ENCODE measurements at places on chromosomes 5 and 9. TPM values are rescaled to one million over a fixed set of nuclear protein-coding genes. Genes with fewer than 3 reads are reported as not detected.

RASGEF1C gene
- total RNA-seq, result 4.2 TPM

GLRA1 gene
- total RNA-seq, result not detected

CEL gene
- not detected for total RNA-seq

GPR151 gene
- total RNA-seq, result not detected

GDF9 gene
- 0.33 TPM for total RNA-seq

ADCY2 gene
- total RNA-seq, result 9.5 TPM

LRRC26 gene
- not detected for total RNA-seq

ZCCHC7 gene
- 22.2 TPM for total RNA-seq

OR13C9 gene
- total RNA-seq, result not detected

ACTL7A gene
- total RNA-seq, result not detected

SLC4A9 gene
- total RNA-seq, result not detected

LHX2 gene
- not detected for total RNA-seq

BHMT2 gene
- 37.5 TPM for total RNA-seq

PCDHGA1 gene
- total RNA-seq, result 1.1 TPM

PCDHGA3 gene
- 2.5 TPM for total RNA-seq

HTR1A gene
- not detected for total RNA-seq

SLC31A1 gene
- 7.1 TPM for total RNA-seq

PCSK5 gene
- 8.4 TPM for total RNA-seq

SPINK6 gene
- not detected for total RNA-seq

ZNF366 gene
- 2.2 TPM for total RNA-seq

DND1 gene
- not detected for total RNA-seq

IL33 gene
- 53.2 TPM for total RNA-seq

APBB3 gene
- 24.4 TPM for total RNA-seq

SCGB3A1 gene
- total RNA-seq, result not detected

FGD3 gene
- total RNA-seq, result 3.7 TPM

FOXD4L3 gene
- not detected for total RNA-seq

SLC24A2 gene
- 0.36 TPM for total RNA-seq

GDNF gene
- 4.2 TPM for total RNA-seq

B4GALT1 gene
- 25.5 TPM for total RNA-seq

ANKRD20A1 gene
- 1.4 TPM for total RNA-seq

CREBRF gene
- total RNA-seq, result 58.5 TPM

NXNL2 gene
- total RNA-seq, result 0.54 TPM

CCL27 gene
- total RNA-seq, result not detected

MLANA gene
- not detected for total RNA-seq

NUTM2F gene
- not detected for total RNA-seq

CNTNAP3 gene
- total RNA-seq, result 18.8 TPM

ZFP37 gene
- 4.4 TPM for total RNA-seq

MCIDAS gene
- total RNA-seq, result not detected

MAMDC4 gene
- 0.71 TPM for total RNA-seq

LPAR1 gene
- total RNA-seq, result 30.7 TPM

SLC6A7 gene
- not detected for total RNA-seq

PRLR gene
- 1.9 TPM for total RNA-seq

NTNG2 gene
- total RNA-seq, result 6.0 TPM

CER1 gene
- total RNA-seq, result 0.99 TPM

SLC36A2 gene
- total RNA-seq, result not detected

GAS1 gene
- total RNA-seq, result 73.4 TPM

MARCOL gene
- not detected for total RNA-seq

CA9 gene
- not detected for total RNA-seq

ARAP3 gene
- total RNA-seq, result 3.3 TPM

SNAPC4 gene
- 10.8 TPM for total RNA-seq

EIF4EBP3 gene
- total RNA-seq, result 16.8 TPM

FCN1 gene
- total RNA-seq, result 1.4 TPM

DDX4 gene
- 0.33 TPM for total RNA-seq

BSPRY gene
- 0.36 TPM for total RNA-seq

Measured in sigmoid colon (tissue), 7 donors.